ENCODE measurements at places on chromosomes 12 and 14.

GRCh38 chr12:118135788-118136558 is at the start of gene PEBP1:
PEBP1 (plus strand) TSS chr12:118136124; CDS start chr12:118136210, 86 bp downstream.
- DNase-seq, result peak; percentile 65

DNA sequence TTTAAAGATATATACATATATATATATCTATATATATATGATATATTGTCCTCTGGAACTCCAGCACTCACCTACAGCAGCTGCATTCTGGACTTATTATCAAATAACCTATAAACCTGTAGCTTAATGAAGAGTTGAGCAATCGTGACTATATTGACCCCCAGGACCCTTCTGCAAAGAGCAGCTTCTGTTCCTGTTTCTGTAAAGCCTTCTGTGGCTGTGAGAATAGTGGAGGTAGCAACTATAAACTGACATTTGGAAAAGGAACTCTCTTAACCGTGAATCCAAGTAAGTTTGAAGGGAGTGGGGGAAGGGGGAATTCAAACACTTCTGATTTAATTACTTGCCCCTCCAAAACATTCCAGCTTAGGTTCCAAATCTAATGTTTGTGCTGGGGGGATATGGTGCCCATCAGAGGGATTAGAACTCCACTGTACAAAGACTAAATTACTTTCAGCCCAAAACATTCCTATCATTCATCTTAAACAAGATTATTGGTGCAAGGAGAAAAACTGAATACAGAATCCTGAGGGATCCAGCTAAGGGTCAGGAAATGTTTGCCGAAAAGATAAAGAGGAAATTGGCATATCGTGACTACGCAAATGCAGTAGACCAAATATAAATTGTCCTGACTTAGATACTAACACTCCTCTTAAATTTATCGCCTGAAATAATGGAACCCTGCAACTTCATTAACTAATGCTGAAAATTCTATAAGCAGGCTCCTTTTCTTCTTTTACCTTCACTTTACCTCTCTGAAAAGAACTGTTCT is 106.1 kb downstream of the DAD1 start:
- no peak for DNase-seq

- DNase-seq, result no peak
Measured at GRCh38 chr12:111904446-111904975, 62.5 kb downstream of the MAPKAPK5 start.

DNA sequence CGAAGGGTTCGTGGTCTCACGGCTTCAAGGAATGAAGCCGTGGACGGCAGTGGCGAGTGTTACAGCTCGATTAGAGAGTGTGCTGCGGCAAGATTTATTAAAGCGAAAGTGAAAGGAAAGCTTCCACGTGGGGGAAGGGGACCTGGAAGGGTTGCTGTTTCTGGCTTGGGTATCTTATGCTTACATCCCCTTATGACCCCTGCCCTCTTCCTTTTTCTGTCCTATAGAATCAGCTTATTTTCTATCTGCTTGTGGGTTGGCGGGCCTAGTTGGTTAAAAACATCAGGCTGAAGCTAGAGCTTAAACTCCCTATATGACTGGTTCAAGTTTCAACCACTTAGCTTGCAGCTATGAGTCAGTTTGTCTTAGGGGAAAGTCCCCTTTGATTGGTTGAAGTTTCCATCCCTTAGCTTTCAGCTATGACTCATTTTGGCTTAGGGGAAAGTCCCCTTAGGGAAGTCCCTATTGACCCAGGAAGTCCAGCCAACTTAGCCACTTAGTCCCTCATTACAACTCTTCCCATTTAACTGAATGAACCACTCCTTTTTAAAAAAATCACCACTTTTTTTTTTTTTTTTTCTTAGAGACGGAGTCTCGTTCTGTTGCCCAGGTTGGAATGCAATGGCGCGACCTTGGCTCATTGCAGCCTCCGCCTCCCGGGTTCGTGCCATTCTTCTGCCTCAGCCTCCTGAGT is 1494.7 kb upstream of the TMEM132C start:
- DNase-seq, result no peak

GRCh38 chr12:122865268-122866231 is 30.3 kb downstream of the HIP1R start:
- no peak for DNase-seq

DNA sequence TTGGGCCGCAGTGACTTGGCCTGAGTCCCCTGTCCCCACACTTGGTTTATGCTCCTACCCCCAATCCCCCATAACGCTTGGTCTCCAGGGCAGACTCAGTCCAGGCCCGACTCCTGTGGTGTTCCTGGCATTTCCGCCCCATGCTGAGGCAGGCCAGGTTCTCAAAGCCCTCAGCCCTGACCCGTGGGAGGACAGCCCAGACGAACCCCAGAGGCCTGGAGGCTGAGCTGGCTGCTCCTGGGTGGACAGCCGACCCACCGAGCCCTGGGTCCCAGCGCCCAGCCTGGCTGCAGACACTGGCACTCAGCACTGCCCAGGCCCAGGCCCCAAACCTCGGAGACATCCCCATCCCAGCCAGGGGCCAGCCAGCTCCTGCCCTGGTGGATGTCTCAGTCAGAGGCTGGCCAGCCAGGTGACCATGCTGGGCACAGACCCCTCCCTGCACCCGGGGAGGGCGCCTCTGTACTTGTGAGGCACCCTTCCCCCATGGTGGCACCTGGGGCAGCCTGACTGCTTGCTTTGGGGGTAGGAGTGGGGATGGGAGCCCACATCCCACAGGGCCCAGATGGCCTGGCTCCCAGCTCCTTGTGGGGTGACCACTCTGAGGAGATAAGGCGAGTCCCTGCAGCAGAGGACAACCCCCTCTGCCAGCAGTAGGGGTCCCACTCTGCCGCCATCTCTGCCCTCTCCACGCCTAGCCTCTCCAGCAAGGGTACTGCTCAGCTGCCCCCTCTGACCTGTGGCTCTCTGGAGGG is 1.4 kb downstream of the PLD4 start:
- no peak for DNase-seq

- DNase-seq, result no peak
Measured at GRCh38 chr14:103711516-103712431, 3.5 kb downstream of the XRCC3 start.

GRCh38 chr12:42704340-42704739 is 114.8 kb upstream of the PRICKLE1 start:
- no peak for DNase-seq

GRCh38 chr14:31261859-31262731 is 54.5 kb upstream of the HECTD1 start:
- no peak for DNase-seq

- DNase-seq, result no peak
Measured at GRCh38 chr14:101318271-101318670, 243.0 kb upstream of the DIO3 start.

GRCh38 chr12:76216585-76217472 is 131.4 kb downstream of the BBS10 start:
- no peak for DNase-seq

DNA sequence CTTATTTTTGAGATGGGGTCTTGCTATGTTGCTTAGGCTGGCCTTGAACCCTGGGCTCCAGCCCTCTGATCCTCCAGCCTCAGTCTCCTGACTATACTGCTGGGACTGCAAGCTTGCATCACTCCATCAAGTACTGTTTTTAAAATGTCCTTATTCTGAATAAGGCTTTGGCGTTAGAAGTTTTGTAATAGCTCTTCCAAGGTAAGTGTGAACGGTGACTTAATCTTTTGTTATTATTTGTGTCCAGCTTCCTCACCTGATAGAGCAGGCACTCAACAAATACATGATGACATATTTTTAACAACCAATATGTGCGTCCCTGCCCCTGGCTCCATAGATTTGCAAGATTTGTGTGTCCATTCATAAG is 1.4 kb downstream of the C1RL start:
- DNase-seq, result no peak

DNA sequence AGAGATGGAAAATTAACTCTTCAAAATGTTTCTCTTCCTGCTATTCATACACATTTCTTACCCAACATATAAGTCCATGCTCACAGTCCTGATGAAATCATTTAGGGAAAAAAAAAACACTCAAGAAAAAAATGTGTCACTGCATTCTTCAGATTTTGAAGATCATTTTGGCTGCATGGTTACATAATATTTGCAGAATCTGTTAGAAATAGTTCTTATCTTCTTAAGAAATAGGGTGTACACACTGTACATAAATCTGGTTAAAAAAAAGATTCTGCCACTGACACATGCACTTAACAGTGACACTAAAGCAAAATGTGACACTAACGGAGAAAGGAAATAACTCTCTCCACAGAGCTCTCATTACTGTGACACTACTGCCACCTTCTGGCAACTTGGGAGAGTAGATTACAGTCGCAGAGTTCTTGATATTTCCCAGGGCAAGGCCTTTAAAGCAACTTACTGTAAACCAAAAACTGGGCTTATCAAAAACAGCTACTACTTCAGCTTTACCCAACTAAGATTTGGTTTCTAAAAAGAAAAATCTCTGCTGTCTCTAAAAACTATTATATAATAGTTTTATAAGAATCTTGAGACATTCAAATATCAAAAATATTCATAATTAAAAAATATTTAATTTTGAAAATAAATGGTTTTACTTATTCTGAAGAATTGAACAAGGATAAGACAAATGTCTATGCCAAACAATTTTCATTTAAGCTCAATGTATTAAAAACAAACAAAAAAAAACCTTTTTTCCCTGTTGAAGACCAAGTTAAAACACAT is 65.0 kb downstream of the SETD3 start:
- peak; percentile 61 for DNase-seq

- DNase-seq, result no peak
Measured at GRCh38 chr14:99781853-99782610, 11.2 kb upstream of the EML1 start.

GRCh38 chr14:52327374-52328226 is 13.5 kb downstream of the PTGER2 start:
- DNase-seq, result no peak

- no peak for DNase-seq
Measured at GRCh38 chr14:73272393-73272792, 35.1 kb downstream of the PAPLN start.

GRCh38 chr14:99822800-99823455 is 29.7 kb downstream of the EML1 start:
- no peak for DNase-seq

- DNase-seq, result no peak
Measured at GRCh38 chr12:45042599-45042998, 8.3 kb downstream of the DBX2 start.

DNA sequence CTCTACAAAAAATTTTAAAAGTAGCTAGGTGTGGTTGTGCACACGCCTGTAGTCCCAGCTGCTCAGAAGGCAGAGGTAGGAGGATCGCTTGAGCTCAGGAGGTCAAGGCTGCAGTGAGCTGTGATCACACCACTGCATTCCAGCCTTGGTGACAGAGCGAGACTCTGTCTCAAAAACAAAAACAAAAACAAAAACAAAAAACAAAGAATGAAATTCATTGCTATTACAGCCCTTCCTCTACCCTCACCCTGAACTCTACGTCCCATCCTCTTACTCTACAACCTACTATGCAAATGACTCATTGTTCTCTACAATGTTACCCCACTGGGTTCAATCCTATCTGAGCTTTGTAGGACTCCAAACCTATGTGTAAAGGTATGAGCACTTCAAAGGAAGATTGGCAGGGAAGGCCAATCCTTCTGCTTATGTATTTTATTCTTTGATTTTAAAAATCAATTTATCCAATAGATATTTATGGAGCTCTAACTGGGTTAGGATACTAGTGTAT is 39.3 kb downstream of the NINJ2 start:
- no peak for DNase-seq

DNA sequence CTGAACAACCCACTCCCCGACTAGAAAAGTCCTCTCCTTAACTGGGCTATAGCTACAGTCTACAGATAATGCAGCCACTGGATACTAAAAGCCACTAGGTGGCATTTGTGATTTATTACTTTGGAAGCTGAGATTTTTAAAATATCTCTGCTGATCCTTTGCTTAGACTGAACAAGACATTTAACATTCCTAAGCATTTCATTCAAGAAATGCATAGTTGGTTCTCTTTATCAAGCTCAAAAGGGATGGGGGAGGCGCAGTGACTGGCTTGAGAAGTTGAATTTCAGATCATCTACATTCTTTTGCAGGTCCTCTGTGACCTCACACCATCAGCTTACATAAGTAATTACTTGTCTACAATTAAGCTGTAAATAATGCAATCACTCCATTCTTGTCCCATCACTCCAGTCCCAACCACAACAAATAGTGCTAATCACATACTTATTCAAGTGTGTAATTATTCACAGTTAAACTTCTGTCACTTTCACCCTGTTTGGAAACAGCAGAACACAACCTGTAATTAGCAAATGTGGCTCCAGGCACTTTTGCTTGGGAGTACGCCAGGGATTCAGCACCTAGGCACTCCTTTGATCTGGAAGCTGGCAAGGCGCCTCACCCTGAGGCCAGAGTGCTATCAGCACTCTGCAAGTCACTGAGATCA is 203.6 kb downstream of the NOVA1 start:
- DNase-seq, result no peak

- no peak for DNase-seq
Measured at GRCh38 chr14:35760143-35760542, 49.0 kb downstream of the RALGAPA1 start.

DNA sequence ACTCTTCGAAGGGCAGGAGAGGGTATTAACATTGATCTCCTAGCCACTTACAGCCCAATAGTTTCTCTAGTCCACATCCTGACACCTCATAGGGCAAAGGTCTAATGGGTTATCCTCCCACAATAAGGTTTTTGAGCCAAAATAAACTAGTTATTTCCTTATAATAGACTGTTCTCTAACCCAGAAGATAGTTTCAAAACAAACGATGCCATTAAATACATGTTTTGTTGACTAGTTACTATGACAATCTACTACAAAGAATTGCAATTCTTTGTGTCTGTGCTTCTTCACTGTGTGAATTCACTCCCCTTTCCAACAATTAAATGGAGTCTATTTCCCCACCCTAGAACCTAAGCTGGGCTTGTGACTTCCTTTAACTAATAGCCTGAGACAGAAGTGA is 6.4 kb upstream of the ACTR10 start:
- no peak for DNase-seq

DNA sequence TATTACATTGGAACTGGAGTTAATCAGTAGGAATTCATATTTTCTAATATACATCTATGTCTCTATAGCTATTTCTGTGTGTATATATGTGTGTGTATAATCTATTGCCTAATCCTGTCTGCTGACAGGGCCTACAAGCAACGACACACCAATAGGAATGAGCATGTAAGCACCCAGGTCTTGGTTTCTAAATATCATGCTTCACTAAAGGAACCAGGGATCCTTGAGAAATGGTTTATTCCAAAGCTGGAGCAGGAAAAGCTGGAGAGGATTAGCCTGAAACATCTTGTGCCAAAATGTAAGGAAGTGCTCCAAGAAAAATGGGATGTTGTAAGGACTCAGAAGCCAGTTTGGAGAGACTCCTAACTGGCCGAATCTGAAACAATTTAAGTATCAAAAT is 29.3 kb upstream of the LGALS3 start:
- no peak for DNase-seq

- DNase-seq, result no peak
Measured at GRCh38 chr12:8057839-8058238, 8.3 kb downstream of the C3AR1 start.

Measured in NCI-H187 treated with DMSO at 0.1 percent for 48 hours (cell line).